ENCODE measurements at places on chromosomes 7 and 10. TPM values are rescaled to one million over a fixed set of nuclear protein-coding genes. Genes with fewer than 3 reads are reported as not detected.

The CALHM1 gene
- not detected for total RNA-seq

The C10orf105 gene
- under 0.01 TPM for total RNA-seq

The CPA4 gene
- total RNA-seq = not detected

The AOAH gene
- total RNA-seq = 13.3 TPM

The PKD2L1 gene
- not detected for total RNA-seq

The SERPINE1 gene
- total RNA-seq = 7.4 TPM

The TCF7L2 gene
- total RNA-seq = 44.2 TPM

The SEMA3D gene
- 3.5 TPM for total RNA-seq

The CDC123 gene
- 87.5 TPM for total RNA-seq

DNA sequence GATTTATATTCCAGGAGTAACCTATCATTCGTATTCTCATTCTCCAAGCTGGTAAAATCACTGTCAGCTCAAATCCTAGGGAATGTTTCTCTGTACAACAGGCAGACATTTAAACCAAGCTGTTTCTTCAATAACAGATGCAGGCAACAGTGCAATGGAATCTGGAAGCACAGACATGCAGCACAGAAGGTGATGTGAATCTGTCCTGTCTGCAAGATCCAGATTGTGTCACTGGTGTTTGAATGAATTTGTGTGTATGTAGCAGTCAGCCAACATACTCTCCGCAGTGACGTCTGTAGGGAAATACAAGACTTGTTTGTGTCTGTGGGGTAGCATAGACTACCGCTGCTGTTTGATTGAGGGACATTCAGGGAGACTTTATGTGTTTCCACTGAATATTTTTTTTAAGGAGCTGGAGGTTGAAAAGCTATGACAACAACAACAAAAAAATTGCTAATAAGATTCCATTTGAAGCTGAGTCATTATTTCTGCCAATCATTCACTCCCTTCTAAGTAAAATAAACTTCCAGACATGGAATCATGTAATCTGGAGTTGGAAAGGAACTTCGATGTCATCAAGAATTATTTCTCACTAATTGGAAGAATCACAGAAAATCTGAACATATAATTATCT, 122.9 kb upstream of the MYO3A start:
- no peak overlapping the region for H3K27ac ChIP-seq
- no peak for DNase-seq
- no peaks in the 10 kb centered on the region for H3K36me3 ChIP-seq
- no peaks in the 10 kb centered on the region for H3K4me1 ChIP-seq
- no peaks in the 10 kb centered on the region for H3K27me3 ChIP-seq

- H3K27ac ChIP-seq = no peak overlapping the region
- no peak overlapping the region for H3K4me3 ChIP-seq
- H3K36me3 ChIP-seq = no peaks in the 10 kb centered on the region
- no peaks in the 10 kb centered on the region for H3K27me3 ChIP-seq
- H3K4me1 ChIP-seq = no peaks in the 10 kb centered on the region
- DNase-seq = no peak
Observed at GRCh38 chr7:127527561-127527960, 57.8 kb downstream of the GCC1 start.

- DNase-seq = no peak
- H3K27me3 ChIP-seq = no peaks in the 10 kb centered on the region
- no peak overlapping the region for H3K27ac ChIP-seq
Observed at GRCh38 chr7:30546596-30546995, 42.0 kb upstream of the GGCT start.

GRCh38 chr10:77850620-77851231, 75.8 kb downstream of the DLG5 start:
- H3K4me3 ChIP-seq = peak overlapping the region; percentile 28
- no peaks in the 10 kb centered on the region for H3K4me1 ChIP-seq
- DNase-seq = no peak
- peak overlapping the region; percentile 55 for H3K27ac ChIP-seq
- no peaks in the 10 kb centered on the region for H3K27me3 ChIP-seq
- H3K36me3 ChIP-seq = no peaks in the 10 kb centered on the region

GRCh38 chr7:28725911-28726310, 232.2 kb downstream of the TRIL start:
- H3K4me1 ChIP-seq = no peaks in the 10 kb centered on the region
- no peak overlapping the region for H3K4me3 ChIP-seq
- no peak for DNase-seq
- no peak overlapping the region for H3K27ac ChIP-seq
- H3K36me3 ChIP-seq = no peaks in the 10 kb centered on the region

GRCh38 chr10:6537770-6538169, 42.3 kb downstream of the PRKCQ start:
- H3K27ac ChIP-seq = no peak overlapping the region
- H3K4me1 ChIP-seq = no peaks in the 10 kb centered on the region

- peaks cover under 1% of the 10 kb centered on the region for H3K27me3 ChIP-seq
- DNase-seq = no peak
- H3K4me3 ChIP-seq = no peak overlapping the region
- H3K4me1 ChIP-seq = no peaks in the 10 kb centered on the region
- H3K27ac ChIP-seq = no peak overlapping the region
Observed at GRCh38 chr7:67588631-67589030, 592.0 kb downstream of the TYW1 start.

DNA sequence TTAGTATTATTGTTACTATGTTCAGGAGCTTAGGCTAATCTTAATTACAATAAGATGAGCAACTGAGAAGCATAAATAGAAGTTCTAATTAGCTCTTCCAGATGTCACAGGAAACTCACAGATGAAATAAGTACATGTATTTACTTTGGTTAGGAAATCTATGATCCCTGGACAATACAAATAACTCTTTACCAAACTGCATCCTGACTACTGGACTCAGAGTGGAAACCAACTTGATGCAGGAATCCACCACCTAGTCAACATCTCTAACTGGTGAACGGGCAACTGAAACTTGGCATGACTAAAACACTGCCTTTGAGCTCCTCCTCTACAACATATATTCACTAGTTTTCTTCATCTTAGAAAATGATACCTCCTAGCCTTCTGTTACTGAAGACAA, 193.2 kb downstream of the AGMO start:
- no peak overlapping the region for H3K4me3 ChIP-seq
- no peaks in the 10 kb centered on the region for H3K4me1 ChIP-seq
- H3K27me3 ChIP-seq = no peaks in the 10 kb centered on the region
- no peak for DNase-seq
- H3K27ac ChIP-seq = no peak overlapping the region
- no peaks in the 10 kb centered on the region for H3K36me3 ChIP-seq

DNA sequence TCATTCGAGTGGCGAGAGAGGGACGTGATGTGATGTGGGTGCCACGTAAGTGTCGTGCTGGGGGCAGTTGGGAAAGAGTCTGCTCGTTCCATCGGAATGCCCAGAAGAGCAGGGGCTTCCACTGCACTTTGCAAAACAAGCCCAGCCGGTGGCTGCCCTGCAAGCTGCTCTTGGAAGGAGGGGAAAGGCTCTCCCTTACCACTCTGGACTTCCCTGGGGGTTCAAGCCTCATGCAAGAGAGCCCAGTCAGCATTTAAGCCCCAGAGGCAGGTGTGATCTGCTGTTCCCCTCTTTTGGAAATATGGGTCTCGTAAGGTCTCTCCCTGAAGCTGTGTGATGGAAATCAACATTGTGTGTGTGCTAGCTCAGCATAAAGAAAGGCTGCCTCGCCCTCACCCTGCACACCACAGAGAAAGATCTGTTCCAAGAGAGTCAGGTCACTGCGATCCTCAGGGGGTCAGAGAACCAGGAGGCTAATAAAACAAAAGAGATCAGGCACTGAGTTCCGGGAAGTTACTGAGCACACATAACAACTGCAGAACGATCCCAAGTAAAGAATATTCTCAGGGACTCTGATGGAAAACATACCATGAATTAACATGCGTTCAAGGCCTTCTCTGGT, 212.5 kb downstream of the ADAM12 start:
- no peaks in the 10 kb centered on the region for H3K36me3 ChIP-seq
- no peak for DNase-seq
- H3K4me1 ChIP-seq = no peaks in the 10 kb centered on the region
- H3K4me3 ChIP-seq = no peak overlapping the region
- H3K27me3 ChIP-seq = no peaks in the 10 kb centered on the region
- H3K27ac ChIP-seq = peak overlapping the region; percentile 45

GRCh38 chr7:68192941-68193340, 1196.3 kb downstream of the TYW1 start:
- H3K4me1 ChIP-seq = no peaks in the 10 kb centered on the region
- no peaks in the 10 kb centered on the region for H3K36me3 ChIP-seq
- H3K4me3 ChIP-seq = no peak overlapping the region
- H3K27me3 ChIP-seq = no peaks in the 10 kb centered on the region
- H3K27ac ChIP-seq = no peak overlapping the region

- H3K4me1 ChIP-seq = no peaks in the 10 kb centered on the region
- DNase-seq = no peak
- no peaks in the 10 kb centered on the region for H3K27me3 ChIP-seq
- H3K27ac ChIP-seq = no peak overlapping the region
Observed at GRCh38 chr10:29346296-29347001, 57.6 kb downstream of the LYZL1 start.

GRCh38 chr7:35776686-35777085, 24.2 kb upstream of the SEPTIN7 start:
- no peak overlapping the region for H3K4me3 ChIP-seq
- H3K27ac ChIP-seq = no peak overlapping the region
- DNase-seq = no peak
- no peaks in the 10 kb centered on the region for H3K36me3 ChIP-seq

DNA sequence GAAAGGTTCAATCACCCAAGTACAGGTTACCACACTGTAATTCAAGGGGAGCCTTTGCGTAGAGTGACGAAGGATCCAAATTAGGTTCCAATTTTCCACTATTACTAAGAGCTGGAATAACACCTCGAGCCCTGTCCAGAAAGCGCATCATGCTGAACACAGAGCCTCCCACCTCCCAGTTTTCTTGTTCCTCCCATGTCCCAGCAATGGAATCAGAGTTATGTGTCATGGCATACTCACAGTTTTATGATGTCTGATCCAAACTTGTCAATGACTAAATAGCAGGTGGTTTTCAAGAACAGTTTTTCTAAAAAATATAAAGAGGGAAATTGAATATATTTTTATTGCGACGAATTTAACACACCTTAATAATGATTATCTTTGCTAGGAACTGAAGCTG, 50.6 kb downstream of the AOAH start:
- H3K4me1 ChIP-seq = no peaks in the 10 kb centered on the region
- no peak overlapping the region for H3K27ac ChIP-seq
- H3K36me3 ChIP-seq = no peaks in the 10 kb centered on the region
- no peaks in the 10 kb centered on the region for H3K27me3 ChIP-seq
- DNase-seq = no peak
- H3K4me3 ChIP-seq = no peak overlapping the region

DNA sequence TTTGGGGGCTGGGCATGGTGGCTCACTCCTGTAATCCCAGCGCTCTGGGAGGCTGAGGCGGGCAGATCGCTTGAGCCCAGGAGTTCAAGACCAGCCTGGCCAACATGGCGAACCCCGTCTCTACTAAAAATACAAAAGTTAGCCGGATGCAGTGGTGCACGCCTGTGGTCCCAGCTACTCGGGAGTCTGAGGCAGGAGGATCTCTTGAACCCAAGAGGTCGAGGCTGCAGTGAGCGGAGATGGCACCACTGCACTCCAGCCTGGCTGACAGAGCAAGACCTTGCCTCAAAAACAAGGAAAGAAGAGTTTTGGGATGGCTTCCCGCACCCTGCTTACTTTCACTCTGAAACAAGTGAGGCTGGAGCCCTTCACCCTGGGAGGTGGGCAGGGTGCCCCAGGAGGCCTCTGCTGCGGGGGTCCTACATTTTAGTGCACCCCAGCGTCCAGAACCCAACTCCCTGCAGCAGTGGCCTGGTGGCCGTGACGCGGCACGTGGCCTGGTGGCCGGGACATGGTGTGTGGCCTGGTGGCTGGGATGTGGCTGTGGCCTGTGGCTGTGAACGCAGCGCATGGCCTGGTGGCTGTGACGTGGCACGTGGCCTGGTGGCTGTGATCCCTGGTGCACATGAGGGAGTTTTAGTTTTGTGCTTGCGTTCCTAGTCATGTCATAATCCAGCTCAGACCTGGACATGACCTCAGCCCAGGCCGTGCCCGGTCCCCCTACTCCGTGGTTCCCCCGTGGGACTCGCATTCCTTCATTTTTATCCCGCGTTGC, 9.3 kb downstream of the KNDC1 start:
- no peaks in the 10 kb centered on the region for H3K4me1 ChIP-seq
- peaks cover 12% of the 10 kb centered on the region for H3K27me3 ChIP-seq
- no peak for DNase-seq
- H3K27ac ChIP-seq = no peak overlapping the region

DNA sequence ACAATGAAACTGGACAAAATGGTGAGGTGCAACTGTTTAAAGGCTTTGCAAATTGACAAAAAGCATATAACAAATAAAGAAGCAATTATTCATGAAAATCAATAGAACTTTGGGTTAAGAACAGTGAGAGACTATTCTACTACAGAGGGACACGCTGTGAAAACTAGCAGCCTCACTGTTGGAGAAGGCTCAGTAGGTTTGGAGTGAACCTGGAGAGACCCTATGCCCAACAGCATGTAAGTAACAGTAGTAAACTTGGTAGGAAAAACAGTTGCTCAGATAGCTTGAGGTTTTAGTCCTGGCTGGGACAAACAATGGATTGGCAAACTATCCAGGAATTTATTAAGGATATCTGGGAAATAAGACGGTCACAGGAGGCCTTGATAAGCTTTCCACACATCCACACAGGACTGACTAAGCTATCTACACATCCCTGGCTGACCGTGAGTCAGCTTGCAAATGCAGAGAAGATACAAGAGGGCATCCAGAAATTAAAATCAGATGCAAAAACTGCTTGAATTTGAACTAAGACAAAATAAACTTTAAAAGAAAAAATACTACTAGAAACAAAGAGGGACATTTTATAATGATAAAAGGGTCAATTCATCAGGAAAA, 15.9 kb downstream of the FAM149B1 start:
- no peak for DNase-seq
- H3K4me1 ChIP-seq = no peaks in the 10 kb centered on the region
- no peak overlapping the region for H3K4me3 ChIP-seq
- no peaks in the 10 kb centered on the region for H3K27me3 ChIP-seq
- no peaks in the 10 kb centered on the region for H3K36me3 ChIP-seq

- no peaks in the 10 kb centered on the region for H3K27me3 ChIP-seq
- H3K4me1 ChIP-seq = peaks cover 4% of the 10 kb centered on the region
- H3K27ac ChIP-seq = no peak overlapping the region
- H3K36me3 ChIP-seq = no peaks in the 10 kb centered on the region
- no peak for DNase-seq
Observed at GRCh38 chr10:114250236-114250635, 11.2 kb downstream of the VWA2 start.

DNA sequence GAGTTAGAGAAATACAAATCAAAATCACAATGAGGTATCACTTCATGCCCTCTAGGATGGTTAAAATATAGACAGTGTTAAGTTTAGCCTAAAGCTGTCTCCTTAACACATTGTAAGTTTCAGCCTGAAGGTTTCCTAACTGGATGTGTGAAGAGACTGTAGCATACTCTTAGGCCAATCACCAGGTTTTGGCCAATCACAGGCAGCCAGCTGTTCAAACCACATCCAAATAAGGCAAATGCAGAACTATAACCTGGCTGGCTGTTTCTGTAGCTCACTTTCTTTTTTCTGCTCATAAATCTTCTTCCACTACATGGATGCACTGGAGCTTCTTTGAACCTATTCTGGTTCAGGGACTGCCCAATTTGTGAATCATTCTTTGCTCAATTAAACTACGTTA, 19.7 kb downstream of the ESYT2 start:
- H3K27me3 ChIP-seq = no peaks in the 10 kb centered on the region
- H3K4me1 ChIP-seq = no peaks in the 10 kb centered on the region
- DNase-seq = no peak
- no peak overlapping the region for H3K4me3 ChIP-seq
- H3K27ac ChIP-seq = no peak overlapping the region
